Effector CD4-positive, alpha-beta T cell (primary cell): ENCODE measurements at places on chromosomes 1 and 21.

DNA sequence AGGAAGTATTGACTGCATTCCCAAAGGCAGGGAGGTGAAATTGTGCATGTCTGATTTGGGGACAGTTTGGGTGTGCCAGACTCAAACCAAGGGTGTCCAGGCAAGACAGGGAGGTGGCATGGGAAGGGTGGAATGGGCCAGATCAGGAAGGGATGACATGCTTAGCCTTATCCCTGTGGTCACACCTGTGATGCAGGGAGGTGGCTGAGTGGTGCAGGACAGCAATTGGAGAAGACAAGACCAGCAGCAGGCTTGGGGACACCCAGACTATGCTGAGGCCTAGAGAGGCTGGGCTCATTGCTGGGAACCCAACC is 4.0 kb downstream of the FOXO6 start:
- DNase-seq, result no peak

DNA sequence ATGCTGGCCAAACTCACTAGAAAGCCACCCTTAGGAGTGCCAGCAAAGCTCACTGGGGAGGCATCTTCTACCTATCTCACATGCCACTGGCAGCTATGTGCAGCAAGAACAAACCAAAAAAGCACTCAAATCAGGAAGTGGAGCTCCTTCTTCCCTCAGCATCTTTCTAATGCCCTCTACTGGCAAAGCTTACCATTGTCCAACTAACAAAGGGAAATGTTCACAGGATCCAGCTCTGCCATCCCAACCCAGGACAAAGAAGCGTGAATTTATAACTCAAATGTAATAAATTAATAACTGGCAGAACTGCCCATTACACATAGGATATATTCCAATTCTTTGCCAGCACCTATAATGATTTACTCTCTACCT is 38.9 kb downstream of the LEPR start:
- no peak for DNase-seq

DNA sequence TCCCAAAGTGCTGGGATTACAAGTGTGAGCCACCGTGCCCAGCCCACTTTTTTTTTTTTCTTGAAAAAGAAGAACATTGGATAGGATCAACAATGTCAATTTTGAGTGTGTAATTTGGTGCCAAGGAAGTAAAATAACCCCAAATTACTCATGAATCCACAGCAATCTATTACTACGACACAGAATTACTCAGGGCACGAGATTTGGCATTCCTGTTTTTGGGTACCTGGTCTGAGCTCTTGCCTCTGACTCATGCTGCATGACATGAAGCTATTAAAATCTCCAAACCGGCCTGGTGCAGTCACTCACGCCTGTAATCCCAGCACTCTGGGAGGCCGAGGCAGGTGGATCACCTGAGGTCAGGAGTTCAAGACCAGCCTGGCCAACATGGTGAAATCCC is 10.4 kb downstream of the RNF19B start:
- DNase-seq, result no peak

- no peak for DNase-seq
Measured at GRCh38 chr21:41598561-41599431, 90.8 kb upstream of the TMPRSS2 start.

DNA sequence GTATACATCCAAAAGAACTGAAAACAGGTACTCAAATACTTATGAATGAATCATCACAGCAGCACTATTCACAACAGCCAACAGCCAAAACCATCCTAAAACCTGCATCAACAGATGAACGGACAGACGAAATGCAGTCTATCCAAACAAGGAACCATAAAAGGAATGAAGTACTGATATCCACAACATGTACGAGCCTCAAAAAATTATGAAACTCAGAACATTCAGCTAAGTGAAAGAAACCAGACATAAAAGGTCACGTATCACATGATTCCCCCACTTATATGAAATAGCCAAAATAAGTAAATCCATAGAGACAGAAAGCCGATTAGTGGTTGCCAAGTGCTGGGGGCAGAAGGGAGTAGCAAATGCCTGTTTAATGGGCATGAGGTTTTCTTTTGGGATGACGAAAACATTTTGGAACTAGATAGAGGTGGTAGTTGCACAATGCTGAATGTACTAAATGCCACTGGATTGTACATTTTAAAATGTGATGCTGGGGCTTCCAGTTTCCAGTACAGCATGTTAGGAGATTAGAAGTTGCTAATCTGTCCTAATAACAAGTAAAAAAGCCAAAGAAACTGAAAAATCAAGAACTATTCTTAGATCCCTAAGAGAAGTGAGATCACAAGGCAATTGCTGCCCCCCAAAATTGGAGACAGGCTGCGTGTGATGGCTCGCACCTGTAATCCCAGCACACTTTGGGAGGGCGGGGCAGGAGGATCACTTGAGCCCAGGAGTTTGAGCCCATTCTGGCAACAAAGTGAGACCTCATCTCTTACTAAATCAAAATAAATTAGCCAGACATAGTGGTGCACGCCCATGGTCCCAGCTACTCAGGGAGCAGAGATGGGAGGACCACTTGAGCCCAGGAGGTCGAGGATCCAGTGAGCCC is 25.3 kb downstream of the CLSTN1 start:
- no peak for DNase-seq

DNA sequence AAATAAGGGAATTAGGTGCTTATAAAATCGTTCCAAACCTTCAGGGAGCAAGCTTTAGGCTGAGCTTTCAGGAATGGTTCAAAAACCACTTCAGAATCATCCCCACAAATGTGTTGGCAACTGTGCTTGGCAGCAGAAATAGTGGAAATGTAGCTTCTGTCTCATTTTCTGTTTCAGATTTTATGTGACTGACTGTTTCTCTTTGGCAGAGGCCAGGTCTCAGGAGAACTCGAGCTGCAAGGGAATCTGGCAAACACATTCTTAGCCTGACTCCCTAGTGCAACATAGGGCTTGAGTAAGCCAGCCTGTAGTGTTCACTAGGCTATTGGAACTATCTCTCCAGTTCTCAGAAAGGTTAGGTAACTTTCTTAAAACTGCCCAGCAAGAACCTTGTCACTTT is 128.6 kb downstream of the PLA2G4A start:
- no peak for DNase-seq
